Right forelimb (tissue), 1 donor: ENCODE measurements at places on chromosomes 2 and 18.

DNA sequence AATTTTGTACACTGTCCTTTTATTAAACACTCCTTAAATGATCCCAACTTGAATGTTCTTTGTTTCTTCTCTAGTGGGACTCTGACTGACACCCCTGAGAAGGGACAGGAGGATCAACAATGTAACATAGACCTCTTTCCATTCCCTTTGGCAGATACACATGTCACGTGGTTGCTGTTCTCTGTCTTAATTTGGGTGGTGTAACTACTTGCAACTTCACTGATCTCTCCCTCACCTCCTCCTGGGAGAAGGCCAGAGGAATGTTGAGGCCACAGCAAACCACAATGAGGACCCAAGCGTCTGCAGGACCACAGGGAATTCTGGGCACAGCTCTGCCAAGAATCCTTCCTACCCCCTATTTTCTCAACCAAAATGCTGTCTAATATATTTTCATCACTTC lies 205.6 kb downstream of the RTP5 start:
- DNase-seq = no peak

- peak; percentile 12 for DNase-seq
Measured at GRCh38 chr2:127596311-127597045, 49.5 kb upstream of the GPR17 start.

- no peak for DNase-seq
Measured at GRCh38 chr2:219484343-219485200, 14.1 kb upstream of the GMPPA start.

DNA sequence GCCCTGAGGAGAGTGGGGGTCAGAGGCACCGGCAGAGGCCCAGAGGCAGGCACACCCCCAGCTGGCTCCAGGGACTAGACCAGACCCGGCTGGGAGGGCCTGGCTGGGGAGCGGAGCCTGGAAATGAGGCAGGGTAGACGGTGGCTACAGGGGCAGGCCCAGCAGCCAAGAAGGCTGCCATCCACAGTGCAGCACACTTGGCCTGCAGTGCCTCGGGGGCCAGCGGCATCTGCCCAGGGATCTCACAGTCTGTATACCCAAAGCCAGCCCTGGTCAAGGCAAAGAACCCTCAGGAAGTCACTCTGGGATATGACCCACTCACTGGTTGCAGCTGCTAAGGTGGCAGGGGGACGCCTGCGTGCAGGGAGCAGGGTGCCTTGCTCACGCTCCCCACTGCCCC lies 17.8 kb downstream of the PER2 start:
- no peak for DNase-seq

- no peak for DNase-seq
Measured at GRCh38 chr2:189679226-189679625, 4.8 kb downstream of the ANKAR start.

- no peak for DNase-seq
Measured at GRCh38 chr18:21739604-21740537, 721 bp upstream of the MIB1 start.

DNA sequence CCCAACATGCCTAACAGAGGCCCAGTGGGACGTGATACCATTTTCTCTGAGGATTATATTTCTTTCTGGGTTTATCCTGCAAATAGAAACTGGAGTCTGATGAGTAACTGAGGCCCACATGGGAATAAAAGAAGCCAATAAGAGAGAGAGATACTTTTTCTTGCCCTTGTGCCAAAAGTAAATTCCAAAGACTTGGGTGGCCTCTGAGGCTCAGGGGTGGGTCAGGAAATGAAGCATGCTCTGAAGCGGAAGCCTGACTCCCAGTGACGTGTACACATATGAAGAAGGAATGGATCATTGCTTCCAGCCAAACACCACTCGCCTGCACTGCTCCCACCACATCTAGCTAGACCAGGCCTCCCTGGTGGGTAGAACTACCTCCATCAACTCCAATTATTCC lies 273.6 kb upstream of the NCKAP5 start:
- DNase-seq = no peak

- no peak for DNase-seq
Measured at GRCh38 chr2:235957251-235957650, 210.9 kb downstream of the GBX2 start.

DNA sequence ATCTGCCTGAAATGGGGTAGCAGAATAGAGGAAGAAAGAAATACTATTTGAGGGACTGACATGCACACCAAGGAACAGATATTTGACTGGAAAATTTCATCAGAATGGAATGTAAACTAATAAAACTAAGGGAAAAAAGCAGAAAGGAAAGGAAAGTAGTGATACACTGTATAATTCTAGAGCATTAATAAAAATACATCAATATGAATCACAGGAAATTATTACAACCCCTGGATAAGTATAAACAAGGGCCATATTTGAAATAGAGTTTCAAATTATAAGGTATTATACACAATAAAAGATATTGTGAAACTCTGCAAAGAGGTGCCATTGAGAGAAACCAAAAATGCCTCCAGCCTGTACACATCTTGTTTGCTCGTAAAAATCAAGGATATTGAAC lies 149.6 kb downstream of the ICOS start:
- no peak for DNase-seq

DNA sequence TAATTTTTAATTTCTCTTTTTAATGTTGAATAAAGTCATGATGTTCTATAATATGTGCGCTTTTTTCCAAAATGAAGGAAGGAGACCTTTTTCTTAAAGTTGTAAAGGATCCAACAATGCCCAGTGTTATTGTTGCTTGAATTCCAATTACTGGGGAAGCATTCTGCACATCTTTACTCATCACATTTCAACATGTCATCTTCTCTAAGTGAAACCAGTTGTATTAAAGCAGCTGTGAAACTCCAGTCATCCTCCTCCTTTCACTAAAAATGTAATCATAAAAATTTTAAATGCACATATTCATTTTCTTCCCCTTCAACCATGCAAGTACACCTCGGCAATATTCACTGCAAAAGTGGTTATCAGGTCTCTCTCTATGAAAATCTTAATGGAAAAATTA lies 722.7 kb downstream of the TSN start:
- no peak for DNase-seq

GRCh38 chr2:33022989-33023727 lies 76.4 kb downstream of the LTBP1 start:
- DNase-seq = no peak

- DNase-seq = no peak
Measured at GRCh38 chr18:28458751-28459150, 281.8 kb upstream of the CDH2 start.

- DNase-seq = no peak
Measured at GRCh38 chr18:22494771-22495170, 77.1 kb upstream of the CTAGE1 start.

DNA sequence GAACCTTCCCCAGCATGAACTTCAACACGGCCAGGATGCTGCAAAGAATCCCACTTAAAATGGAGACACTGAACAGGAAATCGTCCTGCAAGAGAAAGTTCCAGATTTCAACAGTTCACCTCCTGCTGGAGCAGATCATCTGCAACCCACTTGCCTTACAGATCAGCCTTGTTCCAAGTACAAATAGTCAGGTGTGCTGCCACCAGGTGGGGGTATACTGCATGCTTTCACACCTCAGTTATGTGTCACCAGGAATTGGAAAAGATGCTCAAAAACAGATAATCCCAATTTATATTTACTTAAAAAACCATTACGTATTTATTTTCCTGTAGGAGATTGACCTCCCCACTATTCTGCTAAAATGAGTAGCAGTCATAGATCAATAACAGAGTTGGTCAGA lies 212.3 kb downstream of the MGAT5 start:
- DNase-seq = no peak

GRCh38 chr2:175852879-175853615 lies 149.0 kb downstream of the LNPK start:
- DNase-seq = no peak

DNA sequence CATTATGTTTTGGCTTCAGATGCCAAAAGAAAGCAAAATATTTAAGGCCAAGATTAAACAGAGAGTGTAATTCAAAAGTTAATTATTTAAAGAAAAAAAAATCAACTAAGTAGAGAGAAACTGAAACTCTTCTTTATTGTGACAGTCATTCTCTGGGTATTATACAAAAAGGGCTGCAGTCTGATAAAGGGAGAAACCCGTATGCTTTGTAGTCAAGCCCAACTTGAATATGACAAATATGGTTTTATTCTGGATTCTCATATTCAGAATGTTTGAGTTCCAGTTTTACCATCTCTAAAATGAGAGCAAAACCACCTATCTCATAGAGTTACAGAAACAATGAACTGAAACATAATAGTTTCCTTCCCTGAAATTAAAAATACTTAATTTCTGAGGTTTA lies 8.2 kb downstream of the CDH2 start:
- DNase-seq = no peak

DNA sequence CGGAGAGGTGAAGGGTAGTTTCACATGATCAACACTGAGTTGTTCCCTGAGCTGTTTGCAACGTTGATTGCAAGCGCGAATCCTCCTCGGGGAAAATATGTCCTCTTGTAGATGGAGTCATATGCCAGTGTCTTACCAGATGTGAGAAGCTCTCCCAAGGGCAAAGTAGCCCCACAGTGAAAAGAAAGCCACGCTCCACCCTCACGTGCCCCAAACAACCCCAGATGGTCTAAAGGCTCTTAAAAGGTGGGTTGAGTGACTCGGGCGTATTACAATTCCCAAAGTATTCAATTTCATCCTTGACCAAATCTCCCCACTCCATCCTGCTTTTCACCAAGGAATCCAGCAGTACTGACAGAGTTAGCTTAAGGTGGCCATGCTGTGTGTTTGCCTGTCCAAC lies 332.1 kb upstream of the SOX11 start:
- no peak for DNase-seq

GRCh38 chr2:210252699-210253606 lies 27.7 kb upstream of the ACADL start:
- no peak for DNase-seq

GRCh38 chr2:8565399-8566154 lies 116.3 kb upstream of the ID2 start:
- no peak for DNase-seq

DNA sequence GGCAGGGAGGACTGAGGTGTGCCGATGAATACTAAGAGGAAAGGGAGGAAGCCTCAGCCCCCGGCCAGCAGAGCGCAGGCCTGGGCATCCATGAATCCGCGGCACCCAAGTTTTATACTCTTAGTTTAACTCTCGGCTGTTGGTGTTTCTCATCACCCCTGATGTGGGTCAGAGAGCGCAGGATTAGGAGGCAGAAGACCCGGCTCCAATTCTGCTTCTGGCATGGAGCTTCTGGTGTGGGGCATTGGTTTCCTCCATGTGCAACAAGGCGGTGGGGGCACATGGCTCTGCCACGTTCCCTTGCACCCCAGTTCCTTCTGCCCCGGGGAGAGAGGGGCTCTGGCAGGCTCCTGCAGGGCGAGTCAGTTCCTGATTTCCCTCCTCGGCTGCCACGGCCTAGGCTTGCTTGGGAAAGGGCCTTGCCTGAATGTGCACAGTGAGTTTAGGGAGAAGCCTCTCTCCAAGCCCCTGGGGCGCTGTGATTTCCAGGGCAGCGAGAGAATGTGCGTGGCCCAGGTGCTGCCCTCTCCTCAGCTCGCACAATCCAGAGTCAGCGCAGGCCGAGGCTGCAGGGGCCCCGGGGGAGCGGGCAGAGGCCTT lies 36.2 kb upstream of the DNMT3A start:
- DNase-seq = no peak

DNA sequence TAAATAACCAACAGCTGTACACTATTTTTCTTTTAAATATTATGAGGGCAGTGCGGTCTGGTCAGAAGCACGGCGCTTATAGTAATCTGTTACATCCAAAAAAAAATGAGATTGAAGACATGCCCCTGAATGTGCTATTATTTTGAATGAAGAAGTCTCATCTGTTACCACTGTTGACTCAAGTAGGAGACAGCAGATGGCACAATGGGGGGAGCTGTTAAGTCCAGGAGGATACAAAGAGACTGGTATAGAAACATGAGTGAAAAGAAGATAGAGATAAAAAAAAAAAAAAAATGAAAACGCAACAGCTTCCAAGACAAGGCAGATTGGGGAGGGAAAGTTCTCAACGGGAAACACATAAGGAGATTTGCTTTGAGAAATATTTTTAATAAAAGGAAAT lies 425.5 kb upstream of the PKDCC start:
- DNase-seq = no peak

GRCh38 chr18:47248604-47249313 lies 2.7 kb downstream of the SKOR2 start:
- no peak for DNase-seq

DNA sequence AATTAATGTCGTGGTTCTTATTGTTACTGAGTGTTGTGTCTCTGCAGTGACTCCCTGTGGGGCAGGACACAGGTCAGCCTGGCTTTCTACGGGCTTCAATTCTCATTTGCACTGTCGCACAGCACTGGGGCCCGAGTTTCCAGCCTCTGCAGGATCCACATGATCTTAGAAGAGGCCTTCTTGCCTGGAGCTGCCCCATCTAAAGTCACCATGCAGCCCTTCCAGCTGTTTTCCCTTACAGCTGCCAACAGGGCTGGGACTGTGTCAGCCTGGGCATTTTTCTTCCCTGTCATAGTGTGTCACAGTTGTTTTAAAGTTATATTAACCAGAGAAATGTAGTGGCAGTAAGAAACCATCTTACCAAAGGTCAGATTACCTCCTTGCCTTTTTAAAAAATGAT lies 27.0 kb downstream of the FHL2 start:
- DNase-seq = no peak

- no peak for DNase-seq
Measured at GRCh38 chr2:164935118-164936101, 19.9 kb downstream of the SLC38A11 start.

- DNase-seq = peak; percentile 75
Measured at GRCh38 chr2:235746257-235746934, 252.6 kb downstream of the AGAP1 start.

GRCh38 chr2:207746131-207746530 lies 23.6 kb downstream of the FZD5 start:
- DNase-seq = peak; percentile 66

GRCh38 chr2:70726947-70727725 lies 40.9 kb downstream of the ADD2 start:
- no peak for DNase-seq

DNA sequence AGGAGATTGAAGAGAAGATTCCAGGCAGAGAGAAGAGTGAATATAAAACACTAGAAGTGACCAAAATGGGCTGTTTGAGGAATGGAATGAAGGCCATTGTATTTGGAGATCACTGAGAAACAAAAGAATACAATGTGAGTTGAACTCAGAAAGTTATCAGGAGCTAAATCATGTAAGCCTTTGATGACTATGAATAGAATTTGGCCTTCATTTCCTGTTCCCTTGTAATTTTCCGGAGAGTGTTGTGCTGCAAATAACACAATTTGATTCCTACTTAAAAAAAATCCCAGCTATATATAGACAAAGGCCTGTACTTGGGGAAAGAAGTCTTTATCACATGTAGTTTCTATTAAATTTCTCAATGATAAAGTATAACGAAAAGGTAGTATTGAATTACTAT lies 33.7 kb upstream of the KYNU start:
- no peak for DNase-seq
